Smooth muscle cell of trachea (primary cell): ENCODE measurements at places on chromosomes 11 and 22. TPM values are rescaled to one million over a fixed set of nuclear protein-coding genes. Genes with fewer than 3 reads are reported as not detected.

OR52I2 gene
- not detected in 2 replicates for total RNA-seq

ZNF215 gene
- 2.3 and 6.5 TPM in 2 replicates for total RNA-seq

BLID gene
- 11.4 and 20.2 TPM in 2 replicates for total RNA-seq

ARHGAP42 gene
- total RNA-seq = 6.3 TPM in 2 replicates

GPHA2 gene
- not detected in 2 replicates for total RNA-seq

NRIP3 gene
- total RNA-seq = 14.1 and 21.7 TPM in 2 replicates

PKDREJ gene
- total RNA-seq = under 0.01 TPM in 1 of 2 replicates, not detected in the other

ZNF214 gene
- 5.1 and 9.9 TPM in 2 replicates for total RNA-seq

PDGFB gene
- total RNA-seq = 0.29 TPM in 1 of 2 replicates, not detected in the other

KCNK4 gene
- total RNA-seq = 0.17 TPM in 1 of 2 replicates, not detected in the other

PRG2 gene
- not detected in 2 replicates for total RNA-seq

TMEM121B gene
- under 0.01 and 0.15 TPM in 2 replicates for total RNA-seq

TEX12 gene
- 0.15 TPM in 1 of 2 replicates, not detected in the other for total RNA-seq

TOM1 gene
- 26.2 and 62.9 TPM in 2 replicates for total RNA-seq

MS4A8 gene
- total RNA-seq = not detected in 2 replicates

MMP13 gene
- total RNA-seq = not detected in 2 replicates

ME3 gene
- total RNA-seq = 44.9 and 80.1 TPM in 2 replicates

CD3G gene
- not detected in 2 replicates for total RNA-seq

TH gene
- under 0.01 TPM in 1 of 2 replicates, not detected in the other for total RNA-seq

CDHR5 gene
- under 0.01 TPM in 1 of 2 replicates, not detected in the other for total RNA-seq
